T-helper 17 cell (primary cell): ENCODE measurements at places on chromosomes 6 and 20.

GRCh38 chr6:56377295-56377694, 129.9 kb upstream of the COL21A1 start:
- H3K27me3 ChIP-seq, result peaks cover 8% of the 10 kb centered on the region
- H3K4me1 ChIP-seq, result no peaks in the 10 kb centered on the region
- H3K4me3 ChIP-seq, result no peak overlapping the region
- no peak for DNase-seq

DNA sequence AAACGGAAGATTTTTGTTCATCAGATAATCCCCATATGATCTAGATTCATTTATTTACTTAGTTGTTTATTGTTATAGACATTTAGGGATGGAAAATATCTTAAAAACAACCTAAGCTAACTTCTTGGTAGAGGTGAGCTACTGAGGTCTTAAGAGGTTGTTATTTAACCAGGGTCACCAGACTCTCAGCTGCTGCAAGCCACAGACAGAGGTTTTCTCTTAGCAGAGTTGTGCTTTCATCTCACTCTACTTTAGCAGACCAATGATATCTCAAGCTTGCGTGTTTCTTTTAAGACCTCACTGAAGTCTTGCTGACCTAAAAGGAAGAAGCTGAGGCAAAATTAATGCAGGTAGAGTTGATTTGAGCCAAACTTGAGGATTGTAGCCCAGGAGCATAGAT, 43.6 kb downstream of the NCOA7 start:
- peak overlapping the region; percentile 83 for H3K4me3 ChIP-seq
- no peaks in the 10 kb centered on the region for H3K27me3 ChIP-seq
- H3K27ac ChIP-seq, result peak overlapping the region; percentile 92
- peaks cover 56% of the 10 kb centered on the region for H3K4me1 ChIP-seq
- H3K36me3 ChIP-seq, result peaks cover 7% of the 10 kb centered on the region
- DNase-seq, result no peak

DNA sequence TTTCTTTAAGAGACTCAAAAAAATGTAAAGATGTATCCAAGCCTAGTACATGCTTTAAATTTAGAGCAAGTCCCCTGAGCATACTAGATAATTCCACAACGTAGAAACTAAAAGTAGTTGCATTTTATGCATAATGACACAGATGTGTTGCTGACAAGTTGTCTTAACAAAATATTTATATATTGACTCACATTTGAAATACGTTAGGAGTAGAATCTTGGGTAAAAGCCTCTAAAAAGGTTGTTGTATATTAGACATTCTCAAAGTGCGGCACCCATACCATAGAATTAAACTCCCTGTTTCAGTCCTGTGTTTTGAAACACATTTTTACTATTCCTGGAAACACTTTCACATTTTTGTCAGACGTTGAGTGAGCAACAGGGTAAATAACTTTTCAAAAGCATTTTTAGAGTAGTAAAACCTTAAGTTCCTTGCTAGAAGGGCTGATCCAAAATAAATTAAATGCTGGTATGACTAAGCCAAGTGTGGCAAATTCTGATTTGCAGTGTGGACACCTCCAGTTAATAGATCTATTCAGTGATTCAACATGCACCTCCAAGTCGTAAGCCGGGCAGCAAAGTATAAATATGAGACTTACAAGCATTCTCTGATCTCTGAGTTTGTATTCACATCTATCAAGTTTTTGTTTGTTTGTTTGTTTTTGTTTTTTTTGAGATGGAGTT, 97.5 kb downstream of the GMDS start:
- peaks cover 2% of the 10 kb centered on the region for H3K36me3 ChIP-seq
- H3K4me3 ChIP-seq, result no peak overlapping the region
- no peak for DNase-seq

DNA sequence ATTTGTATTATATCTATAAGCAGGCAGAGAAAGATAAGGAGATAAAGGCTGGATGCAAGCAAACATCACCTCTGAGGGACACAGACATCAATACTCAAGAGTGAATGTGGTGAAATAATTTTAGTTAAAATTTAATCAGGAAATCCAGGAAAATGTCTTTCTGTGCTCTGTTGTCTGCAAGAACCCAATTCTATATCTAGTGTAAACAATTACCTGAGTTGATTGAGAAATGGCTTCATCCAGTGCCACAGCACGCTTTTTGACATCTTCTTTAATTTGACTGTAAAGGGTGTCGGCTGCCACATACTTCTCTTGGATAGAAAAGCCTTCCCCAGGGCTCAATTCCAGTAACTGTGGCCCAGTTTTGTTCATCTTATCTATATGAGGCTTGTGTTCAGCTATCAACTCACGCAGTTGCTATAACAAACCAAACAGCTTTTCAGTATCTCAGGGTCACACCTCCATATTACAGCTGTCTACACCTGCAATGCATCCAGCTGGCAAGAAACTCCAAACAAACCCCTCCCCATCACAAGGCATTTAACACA, 131.6 kb downstream of the DST start:
- no peak overlapping the region for H3K27ac ChIP-seq
- peaks cover 4% of the 10 kb centered on the region for H3K4me1 ChIP-seq
- H3K27me3 ChIP-seq, result no peaks in the 10 kb centered on the region
- H3K4me3 ChIP-seq, result no peak overlapping the region
- H3K36me3 ChIP-seq, result peaks cover 4% of the 10 kb centered on the region

DNA sequence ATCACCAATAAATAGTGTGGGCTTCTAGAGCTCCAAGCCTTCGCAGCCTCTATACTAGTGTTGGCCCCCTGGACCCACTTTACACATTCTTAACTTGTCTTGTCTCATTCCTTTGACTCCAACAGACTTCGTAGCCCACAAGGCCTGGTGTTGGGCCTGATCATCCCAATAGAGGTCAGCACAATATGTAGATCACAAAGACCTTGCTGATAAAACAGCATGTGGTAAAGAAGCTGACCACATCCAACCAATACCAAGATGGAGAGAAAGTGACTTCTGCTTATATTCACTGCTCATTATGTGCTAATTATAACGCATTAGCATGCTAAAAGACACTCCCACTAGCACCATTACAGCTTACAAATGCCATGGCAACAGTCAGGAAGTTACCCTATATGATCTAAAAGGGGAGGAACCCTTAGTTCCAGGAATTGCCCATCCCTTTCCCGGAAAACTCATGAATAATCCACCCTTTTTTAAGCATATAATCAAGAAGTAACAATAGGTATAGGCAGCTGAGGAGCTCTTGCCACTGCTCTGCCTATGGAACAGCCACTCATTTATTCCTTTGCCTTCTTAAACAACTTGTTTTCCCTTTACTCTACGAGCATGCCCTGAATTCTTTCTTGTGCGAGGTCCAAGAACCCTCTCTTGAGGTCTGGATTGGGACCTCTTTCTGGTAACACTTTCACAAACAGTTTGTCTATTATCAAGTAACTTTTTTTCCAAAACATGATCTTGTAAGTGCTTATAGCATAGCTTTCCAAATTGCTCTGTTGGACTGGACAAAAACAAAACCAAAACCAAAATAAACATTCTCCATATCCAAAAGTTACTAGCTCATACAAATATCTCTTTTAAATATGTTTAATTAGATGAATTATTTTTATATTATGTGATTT, 54.6 kb upstream of the ECHDC1 start:
- no peak for DNase-seq
- H3K27ac ChIP-seq, result no peak overlapping the region
- no peaks in the 10 kb centered on the region for H3K36me3 ChIP-seq
- H3K27me3 ChIP-seq, result peaks cover 7% of the 10 kb centered on the region
- H3K4me3 ChIP-seq, result no peak overlapping the region
- H3K4me1 ChIP-seq, result peaks cover 6% of the 10 kb centered on the region

- no peaks in the 10 kb centered on the region for H3K27me3 ChIP-seq
- no peak overlapping the region for H3K4me3 ChIP-seq
- H3K36me3 ChIP-seq, result peaks cover 3% of the 10 kb centered on the region
- no peak overlapping the region for H3K27ac ChIP-seq
- DNase-seq, result no peak
Measured at GRCh38 chr6:31720196-31720770, 1.3 kb downstream of the LY6G6C start.

GRCh38 chr6:108686896-108687295, 126.2 kb downstream of the FOXO3 start:
- H3K4me1 ChIP-seq, result peaks cover 14% of the 10 kb centered on the region
- no peak overlapping the region for H3K4me3 ChIP-seq
- DNase-seq, result no peak
- no peaks in the 10 kb centered on the region for H3K27me3 ChIP-seq

GRCh38 chr6:39819676-39820075, 27.5 kb downstream of the DAAM2 start:
- no peak for DNase-seq
- H3K4me3 ChIP-seq, result no peak overlapping the region
- no peak overlapping the region for H3K27ac ChIP-seq
- H3K4me1 ChIP-seq, result no peaks in the 10 kb centered on the region

DNA sequence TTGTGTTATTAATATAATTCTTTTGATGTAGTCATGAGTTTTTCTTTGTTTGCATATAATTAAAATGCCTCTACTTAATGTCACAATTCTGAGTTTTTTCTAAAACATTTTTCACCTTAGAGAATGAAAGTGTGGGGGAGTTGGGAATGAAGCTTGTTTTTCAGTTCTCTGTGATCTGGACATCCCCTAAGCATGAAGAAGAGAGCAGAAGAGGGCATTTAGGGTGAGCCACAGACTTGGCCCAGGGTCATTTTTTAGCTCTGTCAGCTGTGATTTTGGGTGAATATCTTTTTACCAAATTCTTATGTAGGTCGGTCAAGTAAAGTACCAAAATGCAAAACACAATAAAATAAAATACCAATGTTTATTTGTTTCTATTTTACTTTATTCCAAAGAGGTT, 3.9 kb downstream of the OTOR start:
- H3K4me3 ChIP-seq, result no peak overlapping the region
- peaks cover 14% of the 10 kb centered on the region for H3K27me3 ChIP-seq
- no peaks in the 10 kb centered on the region for H3K36me3 ChIP-seq

GRCh38 chr20:17407550-17407949, 123.6 kb downstream of the BFSP1 start:
- H3K4me3 ChIP-seq, result no peak overlapping the region
- no peak for DNase-seq
- H3K4me1 ChIP-seq, result no peaks in the 10 kb centered on the region
- H3K36me3 ChIP-seq, result no peaks in the 10 kb centered on the region
- H3K27me3 ChIP-seq, result peaks cover 47% of the 10 kb centered on the region

DNA sequence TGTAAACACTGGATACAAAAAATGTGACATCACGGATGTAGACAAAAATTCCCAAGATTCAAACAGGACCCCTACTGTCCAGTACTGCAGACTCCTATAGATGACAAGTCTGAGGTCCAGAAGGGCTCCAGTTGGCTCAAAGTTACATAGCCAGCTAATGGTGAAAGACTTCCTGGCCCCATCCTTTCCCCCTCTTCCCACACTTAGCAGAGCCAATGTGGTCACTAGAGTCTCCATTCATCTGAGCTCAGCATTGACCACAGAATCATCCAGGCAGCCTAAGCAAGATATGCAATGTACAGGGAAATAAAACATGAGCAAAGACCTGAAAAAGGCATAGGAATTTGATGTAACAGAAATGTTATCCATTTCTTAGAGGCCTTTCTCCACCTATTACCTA, 180.5 kb downstream of the ADAT2 start:
- no peak overlapping the region for H3K4me3 ChIP-seq
- no peaks in the 10 kb centered on the region for H3K4me1 ChIP-seq
- no peaks in the 10 kb centered on the region for H3K36me3 ChIP-seq
